ENCODE measurements at places on chromosomes 1 and 21. TPM values are rescaled to one million over a fixed set of nuclear protein-coding genes. Genes with fewer than 3 reads are reported as not detected.

DNA sequence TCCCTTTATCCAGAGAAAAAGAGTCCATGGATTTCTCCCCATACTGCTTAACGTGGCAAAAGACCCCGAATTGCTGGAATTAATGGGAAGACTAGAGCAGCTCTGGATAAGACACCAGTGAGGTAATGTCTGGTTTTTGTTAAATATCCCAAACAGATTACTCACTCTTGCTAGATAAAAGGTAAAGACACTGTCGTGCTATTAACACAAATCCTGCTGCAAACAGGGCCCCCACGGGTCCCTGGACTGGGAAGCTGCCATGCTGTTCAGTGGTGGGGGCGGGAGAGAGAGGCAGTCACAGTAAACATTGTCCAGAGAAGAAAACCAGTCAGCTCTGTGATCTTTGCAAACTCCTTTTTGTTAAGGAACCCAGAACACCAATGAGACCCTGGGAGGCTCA is 15.2 kb upstream of the SRP9 start:
- DNase-seq, result no peak

- DNase-seq, result no peak
Measured at GRCh38 chr1:231310391-231310934, 27.2 kb downstream of the EXOC8 start.

Gene SPATA21
- total RNA-seq, result not detected

Gene HEYL
- not detected for total RNA-seq

All from A172 (cell line).